ENCODE measurements at places on chromosomes 5 and 9. TPM values are rescaled to one million over a fixed set of nuclear protein-coding genes. Genes with fewer than 3 reads are reported as not detected.

RPL12 gene
- total RNA-seq = 1,717 TPM

CER1 gene
- not detected for total RNA-seq

SPATA31A1 gene
- total RNA-seq = not detected

GRCh38 chr5:53318303-53318702, 162.1 kb upstream of the FST start:
- H3K36me3 ChIP-seq = no peaks in the 10 kb centered on the region

DNA sequence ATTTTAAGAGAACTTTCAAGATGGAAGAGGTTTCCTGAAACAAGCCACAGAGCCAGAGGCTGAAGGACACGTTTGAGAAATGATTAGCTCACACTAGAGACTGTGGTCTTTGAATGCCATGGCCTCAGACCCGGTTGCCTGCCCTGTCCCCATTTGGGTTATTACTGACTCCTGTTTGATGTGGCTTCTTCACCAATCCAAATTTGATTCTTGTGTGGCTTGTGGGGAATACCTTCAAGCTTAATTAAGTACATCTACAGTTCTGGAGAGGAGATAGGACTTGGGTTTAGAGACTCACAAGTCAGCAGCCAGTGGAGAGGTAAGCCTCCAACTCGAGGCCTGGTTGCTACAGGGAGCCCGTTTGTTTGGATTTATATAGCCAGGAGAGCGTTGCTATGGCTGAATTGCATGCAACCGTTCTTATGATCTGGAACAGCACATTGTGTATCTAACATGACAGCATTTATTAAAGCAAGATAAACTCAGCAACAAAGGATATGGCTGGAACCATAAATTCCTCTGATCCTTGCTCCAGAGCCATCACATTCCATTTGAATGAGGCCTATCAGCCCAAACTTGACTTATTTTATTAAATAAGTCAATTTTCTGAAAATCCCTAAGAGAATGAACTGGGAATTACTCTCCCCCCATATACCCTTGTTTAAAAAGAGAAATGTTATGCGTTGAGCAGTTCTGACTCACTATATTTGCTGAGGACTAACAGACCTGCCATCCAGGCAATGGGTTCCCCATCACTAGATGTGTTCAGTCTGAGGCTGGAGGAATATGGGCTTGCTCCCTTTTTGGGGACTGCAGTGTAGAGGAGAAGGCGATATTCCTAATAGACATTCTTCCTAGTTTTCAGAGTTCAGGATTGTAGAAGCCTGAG, 88.4 kb upstream of the TNFSF8 start:
- no peaks in the 10 kb centered on the region for H3K4me1 ChIP-seq
- no peaks in the 10 kb centered on the region for H3K36me3 ChIP-seq
- no peak overlapping the region for H3K4me3 ChIP-seq
- no peak for DNase-seq
